ENCODE measurements at places on chromosomes 7 and 10.

- DNase-seq, result no peak
Measured at GRCh38 chr7:815284-816216, 16.7 kb upstream of the SUN1 start.

DNA sequence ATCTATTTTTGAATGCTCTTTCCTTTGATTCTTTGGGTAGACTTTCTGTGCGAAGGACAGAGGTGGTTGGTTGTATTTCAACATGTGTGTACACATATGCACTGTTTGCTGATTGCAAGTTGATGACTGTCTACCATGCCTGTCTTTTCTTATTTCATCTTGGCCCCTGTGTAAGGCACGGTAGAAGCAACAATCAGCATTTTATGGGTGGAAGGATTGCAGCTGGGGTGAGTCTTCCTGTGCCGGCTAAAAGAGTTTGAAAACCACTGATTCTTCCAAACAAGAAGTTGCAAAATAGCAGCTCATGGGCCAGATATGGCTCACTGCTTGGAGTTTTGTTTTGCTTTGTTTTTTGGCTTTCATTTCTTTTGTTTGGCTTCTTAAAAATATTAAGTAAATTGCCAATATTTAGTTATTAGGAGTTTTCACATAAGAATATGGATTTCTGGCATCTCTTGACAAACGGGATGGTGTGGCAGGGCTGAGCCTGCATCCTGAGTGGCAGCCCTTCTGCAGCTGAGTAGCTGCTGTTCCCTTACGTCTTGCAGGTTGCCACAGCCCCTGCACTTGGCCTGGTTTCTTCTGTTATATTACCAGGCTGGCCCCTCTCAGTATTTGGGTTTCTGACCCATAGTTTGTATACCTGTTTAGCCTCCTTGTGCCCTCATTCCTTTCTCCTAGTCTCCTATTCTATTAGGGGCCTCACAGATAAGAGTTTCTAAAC lies 7.2 kb downstream of the ZNF862 start:
- DNase-seq, result no peak

DNA sequence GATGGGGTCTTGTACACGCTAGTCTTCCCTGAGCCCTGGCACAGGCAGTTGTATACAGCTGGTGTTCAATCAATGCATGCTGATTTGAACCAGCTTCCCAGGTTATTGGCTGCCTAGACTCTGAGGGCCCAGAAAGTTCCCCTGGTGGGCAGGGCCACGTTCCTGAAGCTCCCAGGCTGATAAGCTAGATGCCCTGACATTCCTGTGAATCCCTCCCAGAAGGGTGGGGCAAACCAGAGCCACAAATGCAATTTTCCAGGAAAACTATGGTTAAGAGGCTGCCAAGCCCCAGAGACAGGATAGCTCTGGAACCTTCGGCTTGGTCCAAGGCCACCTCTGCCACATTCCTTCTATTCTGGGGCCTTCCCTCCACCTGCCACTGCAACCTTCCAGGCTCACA lies 78.2 kb downstream of the FAM53B start:
- DNase-seq, result no peak

- no peak for DNase-seq
Measured at GRCh38 chr7:154680894-154681659, 321.8 kb downstream of the PAXIP1 start.

- no peak for DNase-seq
Measured at GRCh38 chr7:23238983-23239652, 7.5 kb upstream of the GPNMB start.

DNA sequence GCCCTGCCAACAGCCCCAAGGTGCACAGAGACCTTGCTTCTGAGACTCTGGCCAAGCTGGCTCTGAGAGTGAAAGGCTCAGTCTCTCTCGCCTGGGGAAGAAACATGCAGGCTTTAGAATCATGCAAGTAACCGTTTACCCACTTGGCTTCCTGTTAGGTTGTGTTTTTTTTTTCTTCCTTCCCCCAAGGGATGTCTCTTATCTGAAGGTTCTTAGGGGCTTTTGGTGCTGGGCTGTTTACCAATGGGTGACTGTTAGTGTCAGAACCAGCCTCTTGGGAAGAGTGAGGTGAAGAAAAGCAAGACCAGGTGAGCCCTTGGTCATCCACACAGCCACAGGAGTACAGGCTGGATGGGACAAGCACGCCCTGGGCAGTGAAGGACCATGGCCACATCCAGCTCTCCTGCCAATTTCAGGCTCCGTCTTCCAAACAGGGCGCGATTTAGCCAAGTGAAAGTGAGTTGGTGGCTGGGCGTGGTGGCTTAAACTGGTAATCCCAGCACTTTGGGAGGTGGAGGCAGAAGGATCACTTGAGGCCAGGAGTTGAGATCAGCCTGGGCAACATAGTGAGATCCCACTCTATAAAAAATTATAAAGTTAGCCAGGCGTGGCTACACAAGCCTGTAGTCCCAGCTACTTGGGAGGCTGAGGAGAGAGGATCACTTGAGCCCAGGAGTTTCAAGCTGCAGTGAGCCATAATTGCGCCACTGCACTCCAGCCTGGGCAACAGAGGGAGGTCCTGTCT lies 76.3 kb upstream of the CUX1 start:
- no peak for DNase-seq

DNA sequence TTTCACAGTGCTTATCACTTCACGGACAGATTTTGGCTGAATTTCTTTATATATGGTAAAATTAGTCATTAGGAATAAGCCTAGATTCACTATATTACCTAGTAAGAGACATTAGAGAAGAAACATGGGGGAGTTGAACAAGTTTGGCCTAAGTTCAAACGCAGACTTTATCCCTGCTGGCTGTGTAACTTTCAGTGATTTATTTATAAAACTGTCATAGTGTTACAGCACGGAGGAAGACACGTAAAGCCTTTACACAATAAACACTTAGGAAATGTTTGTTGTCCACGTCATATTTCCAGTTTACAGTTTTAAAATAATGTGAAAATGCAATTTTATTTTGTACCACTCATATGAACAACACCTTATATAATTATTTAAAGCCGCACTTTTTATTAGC lies 661.5 kb downstream of the MAGI2 start:
- DNase-seq, result no peak

DNA sequence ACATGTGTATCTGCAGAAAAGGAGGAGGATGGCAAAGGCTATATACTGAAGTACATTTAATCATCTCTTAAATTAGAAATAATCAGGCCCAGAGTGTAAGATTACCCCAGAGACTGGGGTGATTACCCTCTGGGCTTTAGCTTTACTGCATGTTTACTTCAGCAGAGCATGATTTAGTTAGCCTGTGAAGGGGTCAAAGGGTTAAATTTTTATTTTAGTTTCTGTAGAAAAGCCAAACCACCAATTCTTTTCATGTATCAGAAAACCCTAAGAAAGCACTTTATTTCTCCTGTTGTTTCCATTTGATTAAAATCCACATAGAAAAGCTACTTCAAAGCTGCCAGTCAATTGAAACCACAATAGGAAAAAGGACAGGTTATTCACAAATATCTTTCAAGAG lies 101.5 kb upstream of the LSM8 start:
- no peak for DNase-seq
